ENCODE measurements at places on chromosomes 4 and X.

DNA sequence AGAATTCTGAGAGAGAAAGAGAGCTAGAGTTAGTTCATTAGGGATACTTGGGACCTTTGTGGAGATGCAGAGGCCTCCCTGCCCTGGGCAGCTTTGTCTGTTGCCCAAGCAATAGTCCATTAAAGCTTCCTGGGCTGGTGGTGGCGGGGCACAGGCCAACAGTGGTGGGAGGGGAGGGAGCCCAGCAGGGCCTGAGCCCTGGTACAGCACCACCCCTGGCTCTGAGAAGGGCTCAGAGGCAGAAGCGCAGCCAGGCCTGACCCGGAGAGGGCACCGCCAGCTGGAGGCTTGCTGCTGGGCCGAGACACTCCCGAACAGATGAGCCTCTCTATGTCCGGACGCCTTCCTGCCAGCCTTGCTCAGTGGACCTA lies 65.3 kb downstream of the EFNB1 start:
- DNase-seq, result peak; percentile 49

- DNase-seq, result no peak
These were observed 1176.2 kb upstream of the IGFBP7 start for GRCh38 chr4:58286335-58286734.

DNA sequence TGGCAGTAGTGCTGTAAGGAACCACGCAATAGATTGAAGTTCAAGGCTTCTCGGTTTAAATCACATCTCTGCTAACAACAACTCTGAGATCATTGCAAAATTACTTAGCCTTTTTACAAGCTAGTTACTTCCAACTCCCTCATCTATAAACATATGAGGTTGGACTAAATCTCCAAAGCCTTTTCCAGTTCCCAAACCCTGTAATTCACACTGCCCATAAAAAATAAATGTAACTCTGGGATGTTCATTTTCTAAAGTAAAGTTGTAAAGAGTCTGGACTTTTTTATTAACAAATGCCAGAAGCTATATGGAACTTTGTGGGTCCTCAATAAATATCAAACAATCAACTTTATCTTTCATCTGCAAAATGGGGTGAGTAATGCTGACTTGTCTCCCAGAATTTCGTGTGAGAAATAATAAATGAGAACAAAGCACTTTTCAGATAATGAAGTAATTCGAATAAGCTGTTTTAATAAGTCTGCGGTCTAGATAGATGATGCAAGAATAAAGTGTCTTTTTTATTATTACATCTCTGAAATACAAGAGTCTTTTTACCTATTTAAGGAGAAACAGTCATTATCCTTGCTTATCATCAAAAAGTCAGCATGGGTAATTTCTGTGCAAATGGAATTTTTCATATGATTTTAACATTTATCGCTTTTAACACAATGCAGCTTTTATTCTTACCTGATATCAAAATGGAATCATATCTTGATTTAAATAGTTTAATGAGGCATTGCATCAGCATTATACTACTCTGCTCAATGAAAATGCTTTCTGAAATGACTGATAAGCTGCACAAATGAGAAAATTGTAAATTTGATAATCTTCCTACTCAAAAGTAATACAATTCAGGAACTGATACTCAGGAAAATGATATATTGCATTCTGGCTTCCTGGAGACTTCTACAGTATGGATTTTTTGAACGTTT lies 252.6 kb downstream of the BANK1 start:
- DNase-seq, result no peak

GRCh38 chr4:804804-805203 lies 21.1 kb downstream of the CPLX1 start:
- no peak for DNase-seq

DNA sequence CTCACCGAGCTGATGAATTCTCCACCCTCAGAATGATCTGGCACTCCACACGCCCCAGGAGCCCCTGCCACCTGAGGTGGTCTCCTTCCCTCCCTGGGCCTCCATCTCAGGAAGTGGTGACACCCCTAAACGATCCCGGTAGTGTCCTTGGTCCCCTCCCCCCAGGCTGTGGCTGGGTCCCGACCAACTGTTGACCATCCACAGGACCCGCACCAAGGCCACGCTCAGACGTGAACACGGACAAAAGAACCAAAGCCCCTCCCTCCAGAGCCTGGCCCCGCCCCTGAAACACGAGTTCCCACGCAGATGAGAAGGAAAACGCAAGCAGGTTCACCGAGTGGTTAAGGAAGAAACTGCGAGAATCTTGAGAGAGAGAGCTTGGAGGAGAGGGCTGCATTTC lies 16.6 kb downstream of the LRPAP1 start:
- DNase-seq, result no peak

DNA sequence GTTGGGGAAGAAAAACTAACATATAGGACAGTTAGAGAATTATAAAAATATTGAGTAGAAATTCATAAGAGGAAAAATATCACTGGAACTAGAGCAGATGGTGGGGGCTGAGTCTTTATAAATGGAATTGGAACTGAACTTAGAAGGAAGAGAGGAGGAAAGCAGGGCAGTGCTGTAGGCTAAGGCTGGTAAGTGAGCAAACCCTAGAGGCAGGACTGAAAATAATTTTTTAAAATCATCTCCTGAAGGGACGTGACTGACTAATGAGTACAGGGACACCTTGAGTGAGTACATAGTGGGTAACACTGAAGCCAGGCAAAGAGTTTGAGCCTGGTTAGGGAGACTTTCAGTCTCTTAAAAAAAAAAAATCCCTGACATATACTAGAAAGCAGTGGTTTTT lies 63.3 kb downstream of the GALNT7 start:
- peak; percentile 64 for DNase-seq

- DNase-seq, result no peak
These were observed 28.6 kb downstream of the IDS start for GRCh38 chrX:149476513-149476912.

DNA sequence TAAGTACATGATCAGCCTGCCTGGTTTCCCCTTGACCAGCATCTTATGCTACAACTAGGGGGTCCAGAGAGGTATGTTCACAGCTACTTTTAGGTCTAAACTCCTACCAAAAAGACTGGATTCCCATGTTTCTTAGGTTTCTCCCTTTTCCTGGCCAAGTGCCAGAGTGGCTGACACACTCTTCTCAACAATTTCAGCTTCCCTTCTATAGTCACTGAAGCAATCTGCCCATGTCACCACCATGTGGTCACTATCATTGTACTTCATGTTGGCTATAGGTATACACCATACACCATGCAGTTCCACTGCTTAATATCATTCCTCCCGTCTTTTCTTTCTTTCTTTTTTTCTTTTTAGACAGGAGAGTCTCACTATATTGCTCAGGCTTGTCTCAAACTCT lies 66.9 kb downstream of the KLHL13 start:
- DNase-seq, result peak; percentile 23

DNA sequence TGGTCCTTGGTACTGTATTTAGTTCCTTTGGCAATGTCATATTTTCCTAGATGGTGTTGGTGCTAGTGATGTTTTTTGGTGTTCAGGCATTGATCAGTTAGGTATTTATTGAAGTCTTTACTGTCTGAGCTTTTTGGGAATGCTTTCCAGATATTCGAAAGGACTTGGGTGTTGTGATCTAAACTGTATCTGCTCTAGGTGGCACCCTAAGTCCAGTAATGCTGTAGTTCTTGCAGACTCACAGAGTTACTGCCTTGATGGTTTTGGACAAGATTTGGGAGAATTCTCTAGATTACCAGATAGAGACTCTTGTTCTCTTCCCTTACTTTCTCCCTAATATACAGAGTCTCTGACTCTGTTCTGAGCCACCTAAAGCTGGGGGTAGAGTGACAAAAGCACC lies 513.6 kb upstream of the PITX2 start:
- DNase-seq, result peak; percentile 24

- DNase-seq, result no peak
These were observed 3.6 kb upstream of the KLHL2 start for GRCh38 chr4:165203541-165204461.

DNA sequence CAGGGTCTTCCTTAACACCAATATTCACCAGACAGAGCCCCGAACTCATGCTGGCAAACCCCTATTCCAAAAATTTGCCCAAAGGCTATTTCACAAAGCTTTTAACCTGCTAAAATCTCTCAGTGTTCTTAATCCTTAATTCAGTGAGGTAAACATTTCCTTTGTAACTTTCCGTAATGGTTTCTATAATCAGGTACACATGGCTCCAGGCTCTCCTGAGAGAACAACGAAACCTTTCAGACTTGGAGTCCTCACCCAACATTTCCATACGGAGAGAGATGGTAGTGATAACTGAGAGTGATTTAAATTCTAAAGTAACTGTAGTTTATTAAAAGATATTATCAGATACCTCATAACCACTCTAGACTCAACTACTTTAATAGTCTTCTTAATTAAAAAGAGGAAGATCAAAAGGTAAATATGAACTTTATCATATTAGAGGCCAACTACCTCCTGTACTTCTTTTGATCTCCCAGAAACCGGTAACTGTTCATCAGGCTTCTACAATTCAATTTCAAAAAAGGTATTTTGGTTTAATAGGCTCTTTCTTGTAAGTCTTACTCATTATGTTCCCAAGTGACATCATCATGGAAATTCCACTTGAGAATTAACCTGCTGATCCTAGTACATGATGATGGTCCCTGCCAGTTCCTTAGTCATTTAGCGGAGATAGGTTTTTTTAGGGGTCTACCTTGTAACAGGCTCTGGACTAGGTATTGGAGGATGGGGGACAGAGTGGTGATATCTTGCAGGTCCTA lies 91.4 kb upstream of the UCP1 start:
- DNase-seq, result no peak

DNA sequence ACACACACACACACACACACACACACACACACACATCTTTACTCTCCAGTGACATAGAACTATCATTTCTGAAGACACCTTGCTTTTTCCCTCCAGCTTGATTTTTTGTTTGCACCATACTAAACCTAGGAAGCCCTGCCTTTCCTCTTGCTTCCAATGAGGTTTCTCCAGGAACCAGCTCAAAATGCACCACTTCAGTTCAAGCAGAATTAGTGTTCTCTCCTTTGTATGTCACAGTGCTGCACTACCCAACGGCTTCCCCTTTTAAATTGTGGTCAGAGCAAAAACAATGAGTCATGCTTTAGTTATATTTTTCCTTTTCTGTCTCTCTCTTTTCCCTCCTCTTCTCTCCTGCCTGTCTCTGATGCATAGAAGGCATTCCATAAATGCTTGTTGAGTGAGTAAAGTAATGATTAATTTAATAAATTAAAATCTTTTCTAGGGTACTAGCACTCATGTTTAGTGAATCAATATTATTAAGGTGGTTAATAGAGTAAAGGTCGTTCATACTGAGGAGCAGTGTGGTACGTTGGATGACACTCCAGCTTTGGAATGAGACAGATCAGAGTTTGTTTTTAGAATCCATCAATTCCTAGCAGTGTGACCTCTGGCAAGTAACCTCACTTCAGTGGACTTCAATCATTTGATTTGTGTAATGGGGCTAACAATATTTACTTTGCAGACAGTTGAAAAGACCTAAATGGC lies 5.9 kb downstream of the RTL3 start:
- no peak for DNase-seq

GRCh38 chr4:154384012-154384411 lies 107.6 kb downstream of the DCHS2 start:
- no peak for DNase-seq

- DNase-seq, result no peak
These were observed 89.7 kb upstream of the NDP start for GRCh38 chrX:44062840-44063239.

DNA sequence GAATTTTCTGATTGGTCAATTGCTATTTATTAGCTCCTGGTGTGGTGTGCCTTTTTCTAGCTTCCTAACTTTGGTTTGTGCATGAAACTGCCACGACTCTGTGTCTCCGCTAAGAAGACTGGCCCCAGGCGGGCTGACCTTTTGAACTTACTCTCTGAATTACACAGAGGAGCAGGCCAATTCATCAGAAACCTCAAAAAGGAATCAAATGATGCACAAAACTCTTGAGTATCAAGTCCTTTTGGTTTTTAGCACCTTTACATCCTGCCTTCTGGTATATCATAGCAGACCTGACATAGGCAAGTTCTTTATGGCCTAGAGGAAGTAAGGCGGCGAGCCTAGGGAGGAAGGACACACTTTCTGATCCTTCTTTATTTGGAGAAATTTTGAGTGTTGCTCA lies 17.6 kb downstream of the TKTL1 start:
- no peak for DNase-seq

- DNase-seq, result no peak
These were observed 5.5 kb downstream of the GSTCD start for GRCh38 chr4:105714071-105714521.

DNA sequence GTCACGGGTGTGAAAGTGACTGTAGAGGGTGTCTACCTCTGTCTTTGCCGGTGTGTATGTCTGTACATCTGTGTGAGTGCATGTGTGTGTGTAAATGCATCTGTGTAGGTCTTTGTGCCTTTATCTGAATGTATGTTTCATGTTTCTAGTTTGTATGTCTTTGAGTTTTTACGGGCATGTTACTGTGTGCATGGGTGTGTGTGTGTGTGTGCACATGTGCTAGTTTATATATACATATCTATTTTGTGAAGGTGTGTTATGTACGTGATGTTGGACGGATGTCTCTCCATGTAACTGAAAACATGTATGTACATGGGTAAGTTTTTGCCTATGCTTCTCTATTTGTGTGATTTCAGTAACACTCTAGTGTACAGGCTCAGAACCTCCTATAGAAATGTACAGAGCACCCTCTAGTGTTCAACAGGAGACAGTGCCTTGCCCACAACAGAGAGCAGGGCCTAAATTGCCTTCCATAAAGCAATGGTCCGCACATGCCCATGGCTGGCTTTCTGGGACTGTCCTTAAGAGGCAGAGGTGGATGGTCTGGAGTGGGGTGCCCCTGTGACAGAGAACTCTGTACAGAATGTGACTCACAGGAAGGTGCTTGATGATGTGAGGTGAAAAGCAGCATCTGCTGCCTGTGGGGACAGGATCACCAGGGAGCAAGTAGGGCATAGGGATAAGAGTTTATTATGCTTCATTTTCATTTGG lies 343.5 kb downstream of the RAPGEF2 start:
- peak; percentile 64 for DNase-seq

DNA sequence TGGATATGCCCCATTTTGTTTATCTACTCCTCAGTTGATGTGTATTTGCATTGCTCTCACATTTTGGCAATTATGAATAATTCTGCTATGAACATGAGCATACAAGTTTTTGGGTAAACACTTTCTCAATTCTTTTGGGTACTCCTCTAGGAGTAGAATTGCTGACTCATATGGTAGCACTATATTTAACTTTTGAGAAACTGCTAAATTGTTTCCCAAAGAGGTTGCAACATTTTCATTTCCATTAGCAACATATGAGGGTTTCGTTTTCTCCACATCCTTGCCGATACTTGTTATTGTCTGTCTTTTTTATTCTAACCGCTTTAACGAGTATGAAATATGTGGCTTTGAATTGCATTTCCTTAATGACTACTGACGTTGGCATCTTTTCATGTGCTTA lies 185.4 kb downstream of the TSPAN5 start:
- DNase-seq, result no peak
